Stimulated activated CD4-positive, alpha-beta T cell treated with anti-CD3 and anti-CD28 coated beads, Interleukin-4, amount 100 ng/mL, for 48 hours (primary cell): ENCODE measurements at places on chromosomes 4 and X.

DNA sequence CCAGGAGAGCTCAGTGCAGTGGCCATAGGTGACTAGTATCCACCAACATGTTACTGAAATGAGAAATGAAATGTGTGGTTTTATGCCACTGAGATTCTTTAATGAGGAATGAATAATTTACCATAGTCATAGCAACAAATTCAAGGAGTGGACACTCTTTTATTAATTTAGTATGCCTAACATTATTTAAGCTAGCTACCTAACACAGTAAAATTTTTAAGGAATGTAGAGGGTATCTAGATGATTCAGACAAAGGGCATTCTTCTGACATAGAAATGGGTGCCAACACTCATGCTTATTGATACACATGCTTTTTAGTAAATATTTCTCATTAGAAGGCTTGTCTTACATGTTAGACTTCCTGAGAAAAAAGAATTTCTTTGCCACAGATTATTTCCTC is 33.3 kb upstream of the SULT1B1 start:
- no peak for DNase-seq

- DNase-seq, result no peak
These were observed 2.6 kb downstream of the SLC9B2 start for GRCh38 chr4:103073792-103074438.

- no peak for DNase-seq
These were observed 67.3 kb downstream of the SLC34A2 start for GRCh38 chr4:25722964-25723363.

DNA sequence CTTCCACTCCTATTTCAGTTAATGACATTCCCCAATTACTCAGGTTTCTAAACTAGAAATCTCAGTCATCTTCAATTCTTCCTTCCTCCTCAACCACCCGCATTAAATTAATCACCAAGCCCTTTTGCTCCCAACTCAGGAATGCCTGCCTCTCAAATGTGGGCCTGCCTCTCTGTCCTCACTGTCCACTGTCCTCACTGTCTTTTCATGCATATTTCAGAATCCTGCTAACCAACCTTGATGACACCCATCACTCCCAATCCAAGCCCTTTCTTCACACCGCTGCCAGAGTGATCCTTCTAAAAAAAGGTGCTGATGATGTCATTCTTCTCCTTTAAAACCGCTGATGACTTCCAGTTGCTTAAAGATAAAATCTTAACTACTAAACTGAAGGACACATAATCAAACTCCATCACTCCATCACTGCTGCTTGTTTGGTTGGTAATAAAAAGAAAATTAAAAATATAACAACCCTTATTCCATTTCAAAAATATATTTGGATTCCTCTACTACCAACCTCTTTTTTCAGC is 5.1 kb upstream of the APBB2 start:
- DNase-seq, result no peak

GRCh38 chr4:146051223-146051622 is 112.6 kb upstream of the ZNF827 start:
- DNase-seq, result no peak

DNA sequence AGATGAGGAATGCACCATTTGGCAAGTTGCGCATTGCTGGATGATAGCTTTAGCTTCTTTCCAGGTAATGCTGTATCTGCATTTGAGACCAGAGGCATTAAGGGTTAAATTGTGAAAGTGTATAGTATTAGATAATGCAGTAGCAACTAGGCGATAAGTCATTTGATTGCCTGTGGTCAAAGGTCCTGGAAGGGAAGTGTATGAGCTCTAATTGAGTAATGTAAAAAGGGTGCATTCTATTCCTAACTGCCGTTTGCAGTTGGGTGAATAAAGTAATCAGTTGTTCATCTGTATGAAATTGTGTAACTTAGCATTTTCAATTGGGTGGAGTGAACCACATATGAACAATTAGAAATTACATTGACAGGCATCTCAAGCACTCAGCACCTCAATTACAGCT is 54.5 kb upstream of the WDR1 start:
- no peak for DNase-seq

DNA sequence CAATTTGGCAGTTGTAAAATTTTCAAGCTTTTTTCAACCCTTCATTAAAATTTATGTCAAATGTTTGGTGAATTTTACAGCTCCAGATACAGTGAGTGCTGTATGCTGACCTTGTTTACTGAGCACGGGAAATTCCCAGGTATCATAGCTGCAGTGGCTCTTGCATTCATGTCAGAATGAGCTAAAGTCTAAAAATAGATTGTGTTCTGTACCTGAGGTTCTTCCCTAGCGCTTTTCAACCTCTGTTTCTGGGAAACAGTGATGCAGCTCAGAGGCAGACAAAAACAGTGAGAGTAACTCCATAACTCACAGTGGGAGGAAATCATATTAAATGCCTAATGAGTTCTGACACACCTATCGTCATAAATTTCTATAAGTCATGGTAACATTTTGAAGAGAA is 393.8 kb upstream of the GNPDA2 start:
- no peak for DNase-seq

- no peak for DNase-seq
These were observed 179.5 kb downstream of the CEP135 start for GRCh38 chr4:56128213-56128612.

DNA sequence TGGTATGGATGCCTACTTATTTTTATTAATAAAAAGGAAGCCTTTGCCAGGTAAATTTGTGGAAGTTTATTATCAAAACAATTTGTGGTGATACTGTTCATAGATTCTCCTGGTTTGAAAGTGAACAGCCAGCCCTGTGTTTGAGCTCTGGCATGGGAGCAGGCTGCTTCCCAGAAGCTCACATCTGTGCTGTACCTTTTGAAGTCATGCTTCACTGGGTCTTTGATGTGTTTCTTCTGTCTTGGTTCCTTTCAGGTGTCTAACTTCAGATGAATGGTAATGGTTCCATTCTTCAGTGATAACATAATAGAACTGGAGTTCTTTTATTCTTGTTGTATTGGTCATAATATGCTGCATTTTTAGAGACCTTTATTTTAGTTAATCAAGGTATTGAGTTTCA is 85.5 kb downstream of the BMPR1B start:
- no peak for DNase-seq

DNA sequence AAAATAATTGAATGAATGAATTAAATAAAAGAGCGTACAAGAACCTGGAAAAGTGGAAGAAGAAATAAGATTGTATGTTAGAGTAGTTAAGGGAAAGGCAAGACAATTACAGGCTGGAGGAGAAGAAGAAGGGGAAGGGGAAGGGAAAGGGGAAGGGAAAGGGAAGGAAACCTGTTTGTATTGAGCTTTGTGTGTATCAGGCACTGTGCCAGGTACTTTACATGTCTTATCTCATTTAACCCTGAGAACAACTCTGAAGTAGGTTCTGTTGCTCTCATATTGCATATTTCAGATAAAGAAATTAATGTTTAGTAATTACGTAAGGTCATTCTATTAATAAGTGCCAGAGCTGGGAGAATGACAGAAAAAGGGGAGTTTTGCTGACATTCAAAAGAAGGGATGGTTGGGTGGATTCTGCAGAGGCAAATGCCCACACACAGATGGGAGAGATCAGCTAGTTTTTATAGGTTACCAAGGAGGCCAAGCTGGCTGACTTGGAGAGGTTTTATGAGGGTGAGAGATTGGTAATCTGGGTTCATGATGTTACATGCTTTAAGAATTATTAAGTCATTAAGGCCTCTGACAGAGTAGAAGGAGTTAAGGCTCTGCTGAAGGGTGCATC is 92.3 kb upstream of the LCORL start:
- DNase-seq, result no peak

GRCh38 chrX:108332281-108332680 is 105.9 kb downstream of the COL4A6 start:
- no peak for DNase-seq

GRCh38 chrX:11757719-11758399 is at the start of gene MSL3:
TSS of gene MSL3 (plus strand) at chrX:11758237. CDS start at chrX:11758264, 27 bp downstream.
- peak; percentile 44 for DNase-seq

GRCh38 chr4:115117651-115118050 is 4.2 kb upstream of the NDST4 start:
- no peak for DNase-seq

- DNase-seq, result no peak
These were observed 118.2 kb downstream of the EPHA5 start for GRCh38 chr4:65552057-65552456.

DNA sequence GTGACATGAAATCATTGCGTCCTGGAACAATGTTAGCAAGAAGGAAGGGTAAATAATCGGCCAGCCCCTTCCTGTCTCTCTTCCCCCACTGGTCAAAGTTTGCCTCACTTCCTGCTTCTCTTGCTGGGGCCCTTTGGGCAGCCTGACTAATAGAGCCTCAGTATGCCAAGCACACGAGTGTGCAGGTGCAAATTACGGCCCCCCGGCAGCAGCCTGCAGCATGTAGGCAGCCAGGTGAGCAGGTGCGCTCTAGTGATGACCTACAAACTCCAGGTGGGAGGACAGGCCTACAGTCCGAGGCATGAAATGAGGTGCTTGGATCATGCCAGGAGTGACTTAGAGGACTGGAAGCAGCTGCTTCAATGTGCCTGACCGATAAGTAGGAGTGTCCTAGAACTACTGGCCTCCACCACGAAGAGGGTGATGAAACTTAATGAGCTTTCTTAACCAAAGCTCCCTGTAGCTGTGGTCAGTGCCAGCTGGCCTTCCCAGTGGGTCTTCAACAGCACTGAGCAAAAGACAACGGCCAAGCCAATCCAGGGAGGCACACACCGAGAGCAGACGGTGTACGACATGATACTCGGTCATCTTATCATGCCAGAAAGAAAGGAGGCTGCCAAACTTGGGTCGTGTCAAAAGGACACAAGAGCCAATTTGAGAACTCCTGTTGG is 26.1 kb upstream of the FAT1 start:
- no peak for DNase-seq

DNA sequence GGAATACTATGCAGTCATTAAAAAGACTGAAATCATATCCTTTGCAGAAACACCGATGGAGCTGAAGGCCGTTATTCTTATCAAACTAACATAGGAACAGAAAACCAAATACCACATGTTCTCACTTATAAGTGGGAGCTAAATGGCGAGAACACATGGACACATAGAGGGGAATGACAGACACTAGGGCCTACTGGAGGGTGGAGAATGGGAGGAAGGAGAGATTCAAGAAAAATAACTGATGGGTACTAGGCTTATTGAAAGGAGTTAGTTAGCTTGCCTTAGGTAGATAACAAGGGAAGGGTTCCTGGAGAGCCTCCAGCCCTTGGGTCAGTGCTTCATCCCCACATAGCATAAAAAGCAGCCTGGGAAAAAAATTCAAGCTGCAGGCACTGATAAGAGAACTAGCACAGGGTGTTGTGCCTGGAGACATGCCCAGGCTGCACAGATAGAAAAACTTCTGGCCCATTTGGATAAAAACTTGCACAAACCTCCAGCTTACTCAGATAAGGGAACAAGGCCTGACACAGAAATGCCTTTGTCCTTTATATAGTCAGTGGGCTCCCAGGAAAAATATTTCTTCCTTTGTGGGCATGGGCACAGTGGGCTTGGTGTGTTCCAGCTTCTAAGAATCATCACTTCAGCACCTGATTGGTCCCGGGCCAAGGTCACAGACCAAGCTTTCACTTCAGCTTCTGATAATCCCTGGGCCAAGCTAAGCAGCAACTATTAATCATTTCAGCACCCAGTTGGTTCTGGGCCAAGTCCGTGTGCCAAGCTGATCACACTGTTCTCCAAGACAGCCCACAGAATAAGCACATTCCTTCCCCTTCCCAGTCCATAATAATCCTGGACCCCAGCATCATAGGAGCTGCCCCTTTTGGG is 23.1 kb upstream of the PWWP3B start:
- no peak for DNase-seq

DNA sequence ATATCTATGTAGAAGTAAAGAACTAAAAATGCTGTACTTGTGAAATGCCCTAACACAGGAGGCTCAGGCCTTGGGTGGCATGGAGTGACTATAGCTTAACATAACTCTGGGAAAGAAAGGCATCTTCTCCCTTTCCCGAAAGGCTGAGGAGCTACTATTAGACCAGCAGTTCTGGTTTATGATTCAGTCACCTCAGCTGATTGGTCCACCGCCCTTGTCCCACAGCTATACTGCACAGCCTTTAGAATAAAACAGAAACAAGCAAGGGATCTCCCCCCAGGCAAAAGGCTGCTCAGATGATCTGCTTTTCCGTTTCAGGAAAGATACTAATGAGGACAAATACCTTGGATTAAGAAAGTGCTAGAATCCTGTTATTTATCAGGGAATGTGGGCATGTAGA is 171.3 kb downstream of the SNCA start:
- DNase-seq, result no peak

GRCh38 chr4:165288226-165288625 is 39.2 kb upstream of the MSMO1 start:
- DNase-seq, result no peak

- no peak for DNase-seq
These were observed 52.1 kb upstream of the NDST4 start for GRCh38 chr4:115165503-115165902.

- no peak for DNase-seq
These were observed 5.1 kb downstream of the MED28 start for GRCh38 chr4:17619416-17620105.

DNA sequence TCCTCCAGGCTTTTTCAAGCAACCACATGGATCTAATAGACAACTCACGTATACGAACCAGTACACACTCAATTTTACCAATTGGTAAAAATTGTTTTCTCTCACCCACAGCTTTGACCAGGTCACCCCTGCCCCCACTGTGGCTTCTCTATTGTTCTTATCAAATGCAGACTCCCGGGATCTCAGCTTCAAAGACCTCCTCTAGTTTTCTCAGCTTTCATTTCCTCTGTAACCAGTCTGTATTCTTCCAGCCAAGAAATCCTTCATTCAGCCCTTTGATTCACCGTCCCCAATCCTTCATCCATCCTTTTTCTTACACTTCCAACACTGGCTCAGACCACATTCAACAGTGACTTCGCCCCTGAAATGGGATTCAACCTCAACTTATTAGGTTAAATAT is 120.7 kb downstream of the CORIN start:
- no peak for DNase-seq

DNA sequence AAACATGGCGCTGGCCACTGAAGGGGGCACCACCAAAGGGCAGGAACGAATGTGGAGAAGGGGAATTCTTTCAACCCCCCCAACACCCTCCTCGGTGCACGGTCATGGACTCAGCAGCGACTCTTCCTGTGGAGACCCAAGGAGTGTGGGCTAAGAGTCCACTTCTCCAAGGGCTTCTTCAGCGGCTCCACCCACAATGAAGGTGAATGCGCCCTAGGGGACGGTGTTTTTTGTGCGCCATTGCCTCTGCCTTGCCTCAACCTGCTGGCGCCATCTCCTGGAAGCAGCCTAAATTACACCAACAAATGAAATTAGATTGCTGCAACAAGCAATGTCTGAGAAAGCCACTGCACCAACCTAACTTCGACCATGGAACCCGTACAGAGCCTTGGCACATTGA is 169.2 kb upstream of the MAGEB18 start:
- DNase-seq, result no peak

- DNase-seq, result no peak
These were observed 7.3 kb downstream of the SLC25A5 start for GRCh38 chrX:119475389-119476101.
